CD4-positive, alpha-beta T cell treated with Interleukin-21 for 1 hour (primary cell): ENCODE measurements at places on chromosomes 1 and 21.
A peak's percentile ranks its signal among the peaks of the same experiment; 100 is the strongest.

DNA sequence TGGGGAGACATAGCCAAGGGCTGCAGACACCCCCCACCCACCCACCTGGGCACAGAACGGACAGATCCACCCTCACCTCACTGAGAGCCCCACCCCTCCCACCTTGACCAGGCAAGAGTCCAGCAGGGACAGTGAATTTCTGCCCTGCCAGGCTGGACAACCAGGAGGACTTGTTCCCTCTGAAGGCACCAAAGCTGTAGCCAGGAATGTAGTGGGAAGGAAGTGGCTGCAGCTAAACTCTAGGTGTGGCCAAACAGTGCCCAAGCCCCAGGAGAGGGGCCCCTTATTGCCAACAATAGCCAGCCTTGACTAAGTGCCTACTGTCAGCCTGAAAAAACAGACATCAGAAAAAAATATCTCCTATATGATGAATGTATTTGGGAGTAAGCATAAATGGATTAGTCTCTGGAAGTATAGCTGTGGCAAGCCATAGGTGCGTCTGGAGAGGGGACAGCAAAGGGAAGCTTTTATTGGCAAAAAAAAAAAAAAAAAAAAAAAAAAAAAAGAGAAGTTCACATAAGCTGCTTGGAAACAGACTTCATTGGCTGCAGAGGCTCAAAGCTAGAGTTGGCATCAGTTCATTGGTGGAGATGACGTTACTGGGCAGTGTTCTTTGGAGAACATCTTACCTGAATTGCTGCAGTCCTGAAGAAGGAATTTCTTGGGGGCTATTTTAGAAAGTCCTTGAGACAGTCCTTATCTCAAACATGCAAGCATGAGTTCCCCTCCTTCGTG, 64.1 kb upstream of the TMEM51 start:
- no peak for DNase-seq

DNA sequence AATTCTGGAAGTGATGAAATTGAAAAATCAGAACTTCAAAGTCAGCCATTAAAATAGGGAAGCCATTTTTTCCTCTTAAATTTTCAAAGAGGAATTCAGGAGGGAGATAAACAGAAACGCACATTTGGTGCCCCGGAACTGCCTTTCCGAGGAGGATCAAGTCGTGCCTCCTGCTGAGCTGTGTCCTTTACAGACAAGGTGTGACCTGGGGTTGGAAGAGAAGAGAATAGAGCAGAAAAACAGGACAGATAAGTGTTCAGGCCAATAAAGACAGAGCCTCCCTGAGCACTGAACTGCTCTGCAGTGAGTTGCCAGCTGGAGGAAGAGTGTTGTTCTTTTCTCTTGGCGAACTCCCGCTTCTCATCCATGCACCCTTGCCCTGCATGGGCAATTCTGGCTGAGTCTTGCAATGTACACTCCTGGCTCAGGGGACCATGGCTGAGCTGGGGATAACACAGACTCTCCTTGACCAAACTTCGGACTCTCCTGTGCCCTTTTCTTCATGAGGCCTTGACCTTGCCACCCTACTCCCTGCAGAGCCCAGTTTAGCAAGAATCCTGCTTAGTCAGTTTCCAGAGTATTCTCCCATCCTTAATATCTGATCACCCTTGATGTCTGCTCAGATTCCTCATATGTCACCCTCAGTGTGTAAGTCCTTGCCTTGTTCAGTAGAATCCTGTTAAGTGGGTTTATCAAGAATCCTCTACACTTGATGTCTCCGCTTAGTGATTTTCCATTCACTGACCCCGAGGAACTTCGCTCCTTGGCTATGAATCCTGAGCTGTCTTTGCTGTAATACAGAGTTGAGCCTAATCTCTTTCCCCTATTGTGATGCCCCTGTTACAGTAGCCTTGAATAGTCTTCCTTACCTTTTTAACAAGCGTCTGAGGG, 1.3 kb upstream of the MTARC1 start:
- DNase-seq, result no peak

GRCh38 chr1:67158401-67158800, 7.9 kb upstream of the IL23R start:
- no peak for DNase-seq

- DNase-seq, result peak; percentile 23
Measured at GRCh38 chr1:11731691-11732283, 4.1 kb upstream of the AGTRAP start.

DNA sequence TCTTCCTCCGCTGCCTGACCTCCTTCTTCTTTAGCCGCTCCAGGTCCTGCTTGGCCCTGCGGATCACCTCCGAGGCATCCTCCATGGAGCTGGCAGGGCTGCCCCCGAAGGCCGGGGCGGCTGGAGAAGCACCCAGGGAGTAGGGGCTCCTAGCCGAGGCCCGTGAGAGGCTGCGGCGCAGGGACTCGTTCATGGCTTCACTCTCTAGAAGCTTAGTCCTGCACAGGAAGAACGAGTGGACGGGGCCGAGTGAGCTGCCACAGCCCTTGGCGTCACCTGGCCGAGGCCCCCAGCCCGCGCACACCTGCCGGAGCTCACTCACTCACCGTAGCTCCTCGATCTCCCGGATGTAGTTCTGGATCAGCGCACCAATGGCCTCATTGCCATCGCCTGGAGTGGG, 23.1 kb downstream of the KIF21B start:
- DNase-seq, result no peak

DNA sequence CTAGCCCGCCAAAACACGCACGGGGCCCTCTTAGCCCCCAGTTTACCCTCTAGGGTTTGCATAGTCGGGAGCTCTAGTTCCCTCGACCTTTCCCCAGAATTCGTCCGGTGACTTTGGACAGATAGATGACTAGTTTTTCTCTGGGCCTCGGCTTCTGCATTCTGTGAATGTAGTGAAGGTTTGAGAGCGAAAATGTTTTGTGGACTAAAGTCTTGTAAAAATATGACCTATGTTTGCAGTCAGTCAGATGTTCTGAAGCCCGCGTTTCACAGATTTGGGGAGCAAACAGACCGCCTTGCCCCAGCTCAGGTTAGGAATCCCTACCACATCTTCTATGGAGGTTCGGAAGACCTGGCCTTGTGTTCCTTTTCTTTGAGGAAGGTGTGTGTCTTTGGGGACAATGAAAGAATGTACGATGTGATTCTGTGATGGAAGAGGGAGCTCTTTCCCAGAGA, 401 bp downstream of the UQCRH start:
- no peak for DNase-seq

DNA sequence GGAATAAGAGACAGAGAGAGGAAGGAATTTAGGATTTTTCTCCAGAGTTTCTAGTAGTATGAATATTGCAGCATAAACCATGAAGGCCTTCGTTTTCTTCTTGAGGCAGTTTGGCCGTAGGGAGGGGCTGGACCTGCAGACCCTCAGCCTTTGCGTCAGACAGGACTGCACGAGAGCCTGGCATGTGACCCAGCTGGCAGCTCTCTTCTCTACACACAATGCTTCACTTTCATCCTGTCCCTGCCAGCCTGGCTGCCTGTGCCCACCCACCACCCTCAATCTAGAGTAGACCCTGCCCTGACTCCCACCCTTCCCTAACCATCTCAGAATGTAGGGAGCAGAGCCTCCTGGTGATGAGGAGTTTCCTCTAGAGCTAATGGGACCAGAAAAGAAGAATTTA, 1.6 kb downstream of the CA14 start:
- DNase-seq, result no peak
